ENCODE measurements at places on chromosomes 13 and 19.

DNA sequence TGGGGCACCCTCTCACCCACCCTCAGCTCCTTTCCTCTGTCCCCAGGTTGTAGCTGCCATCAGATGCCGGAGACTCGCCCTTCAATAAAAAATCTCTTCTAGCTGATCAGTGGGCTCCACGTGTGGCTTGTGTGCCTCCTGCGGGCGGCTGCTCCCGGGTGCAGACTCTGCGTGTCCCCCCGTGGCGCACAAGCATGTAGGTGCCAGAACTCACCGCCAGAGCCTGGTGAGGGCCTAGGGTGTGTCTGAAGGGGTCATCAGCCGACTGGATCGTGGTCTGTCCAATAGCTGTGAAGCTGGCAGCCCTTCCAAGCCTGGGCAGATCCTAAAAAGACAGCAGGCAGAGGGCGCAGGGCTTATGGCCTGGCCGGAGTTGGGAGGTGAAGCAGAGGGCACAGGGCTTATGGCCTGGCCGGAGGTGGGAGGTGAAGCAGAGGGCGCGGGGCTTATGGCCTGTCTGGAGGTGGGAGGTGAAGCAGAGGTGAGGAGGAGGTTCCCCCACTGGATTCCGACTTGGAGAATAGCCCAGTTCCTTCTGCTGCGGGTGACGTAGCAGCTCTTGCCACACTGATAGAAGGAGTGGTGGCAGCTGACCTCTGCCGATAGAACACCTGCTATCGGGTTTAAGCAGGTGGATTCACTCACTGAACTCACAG lies 11.7 kb downstream of the NOP53 start:
- no peak for DNase-seq

DNA sequence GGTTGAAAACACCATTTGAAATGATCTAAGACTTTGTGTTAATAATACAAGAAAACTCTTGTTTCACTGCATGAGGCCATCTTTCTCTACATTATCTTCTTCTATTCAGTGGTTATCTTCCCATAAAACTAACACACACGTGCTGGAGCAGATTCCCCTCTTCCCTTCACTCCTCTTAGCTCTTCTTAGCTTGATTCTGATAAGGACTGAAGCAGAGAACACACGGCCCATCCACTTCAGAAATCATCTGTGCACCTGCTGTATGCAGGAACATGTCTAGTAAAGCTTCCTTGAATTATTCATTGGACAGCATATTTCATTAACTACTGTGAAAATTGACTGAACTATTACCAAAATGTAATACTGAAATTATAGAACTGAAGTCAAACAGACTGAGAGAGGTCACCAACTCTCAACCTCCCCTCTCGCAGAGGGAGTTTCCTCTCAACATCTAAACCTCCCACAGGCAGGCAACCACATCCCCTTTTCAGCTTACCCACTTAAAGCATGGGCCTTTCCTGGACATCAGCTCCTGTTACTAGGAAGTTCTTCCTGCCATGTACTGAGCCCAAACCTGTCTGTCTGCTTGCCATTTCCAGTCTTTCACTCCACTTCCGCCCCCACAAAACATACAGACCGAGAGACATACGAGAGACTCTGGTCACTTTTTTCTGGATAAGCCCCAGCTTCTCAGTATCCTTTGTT lies 113.9 kb downstream of the CRYL1 start:
- DNase-seq: peak; percentile 48

DNA sequence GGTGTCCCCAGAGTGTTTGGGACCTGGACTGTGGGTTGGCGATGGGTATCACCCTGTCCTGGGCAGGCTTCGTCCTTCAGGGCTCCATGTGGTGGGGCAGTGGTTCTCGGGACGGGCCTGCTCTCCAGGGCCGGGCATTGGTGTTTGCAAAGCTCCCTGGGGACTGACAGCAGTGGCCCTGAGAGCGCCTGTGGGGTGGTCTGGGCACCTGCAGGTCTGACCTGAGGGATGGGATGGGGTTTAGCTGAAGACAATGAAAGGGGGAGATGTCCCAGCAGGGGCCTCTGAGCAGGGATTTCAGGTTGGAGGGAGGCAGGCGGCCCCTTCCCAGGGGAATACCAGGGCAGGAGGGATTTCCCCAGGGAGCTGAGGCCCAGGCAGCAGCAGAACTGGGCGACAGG lies 68.3 kb upstream of the MCF2L start:
- DNase-seq: no peak

DNA sequence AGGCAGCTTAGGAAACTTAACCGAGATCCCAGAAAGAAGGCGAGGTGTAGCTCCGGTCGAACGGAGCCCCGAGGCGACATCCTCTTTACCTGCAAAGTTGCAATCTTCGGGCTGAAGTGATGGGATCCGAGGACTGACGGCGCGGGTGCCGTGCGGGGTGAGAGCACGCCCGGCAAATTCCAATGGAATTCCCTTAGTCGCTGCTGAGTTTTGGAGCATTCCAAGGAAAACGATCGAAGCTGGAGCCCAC lies 141 bp downstream of the TRPC4 start:
- DNase-seq: no peak

- peak; percentile 37 for DNase-seq
Measured at GRCh38 chr13:40271931-40272775, 394.3 kb downstream of the FOXO1 start.

Measured in hematopoietic multipotent progenitor cell (in vitro differentiated cells).